ENCODE measurements at places on chromosomes 7 and 10.

- DNase-seq, result no peak
Measured at GRCh38 chr7:150934045-150934766, 43.9 kb downstream of the KCNH2 start.

GRCh38 chr7:44131173-44132029 is 8.1 kb upstream of the POLD2 start:
- DNase-seq, result no peak

DNA sequence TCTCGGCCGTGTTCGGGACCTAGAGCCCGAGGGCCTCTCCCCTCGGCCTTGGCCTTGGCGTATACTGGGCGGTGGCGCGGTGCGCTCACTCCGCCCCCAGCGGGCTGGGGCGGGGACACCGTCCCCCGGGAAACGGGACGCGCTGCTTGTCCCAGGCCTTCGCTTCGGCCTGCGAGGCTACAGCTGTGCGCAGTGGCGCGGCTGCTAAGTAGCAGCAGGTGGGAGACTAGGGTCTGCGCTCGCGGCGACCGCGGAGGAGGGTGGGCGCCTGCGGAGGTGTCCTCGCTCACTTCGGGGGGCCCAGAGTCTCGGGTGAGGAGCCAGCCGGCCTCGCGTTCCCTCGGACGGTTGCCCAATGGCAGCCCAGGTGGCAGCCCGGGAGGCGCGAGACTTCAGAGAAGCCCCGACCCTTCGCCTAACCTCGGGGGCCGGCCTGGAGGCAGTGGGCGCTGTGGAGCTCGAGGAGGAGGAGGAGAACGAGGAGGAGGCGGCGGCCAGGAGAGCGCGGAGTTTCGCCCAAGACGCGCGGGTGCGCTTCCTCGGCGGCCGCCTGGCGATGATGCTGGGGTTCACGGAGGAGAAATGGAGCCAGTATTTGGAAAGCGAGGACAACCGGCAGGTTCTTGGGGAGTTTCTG is at the start of gene DNAH11:
DNAH11 (plus strand) TSS at position 149 of the 637 bp plus-strand sequence; CDS start at position 356, 207 bp downstream.
- DNase-seq, result no peak

GRCh38 chr7:47751043-47751442 is 169.1 kb upstream of the TNS3 start:
- DNase-seq, result no peak

Measured in stimulated activated CD8-positive, alpha-beta memory T cell treated with anti-CD3 and anti-CD28 coated beads, Interleukin-4, amount 100 ng/mL, for 1 hour (primary cell).